ENCODE measurements at places on chromosomes 3 and 15. TPM values are rescaled to one million over a fixed set of nuclear protein-coding genes. Genes with fewer than 3 reads are reported as not detected.
A peak's percentile ranks its signal among the peaks of the same experiment; 100 is the strongest.

DNA sequence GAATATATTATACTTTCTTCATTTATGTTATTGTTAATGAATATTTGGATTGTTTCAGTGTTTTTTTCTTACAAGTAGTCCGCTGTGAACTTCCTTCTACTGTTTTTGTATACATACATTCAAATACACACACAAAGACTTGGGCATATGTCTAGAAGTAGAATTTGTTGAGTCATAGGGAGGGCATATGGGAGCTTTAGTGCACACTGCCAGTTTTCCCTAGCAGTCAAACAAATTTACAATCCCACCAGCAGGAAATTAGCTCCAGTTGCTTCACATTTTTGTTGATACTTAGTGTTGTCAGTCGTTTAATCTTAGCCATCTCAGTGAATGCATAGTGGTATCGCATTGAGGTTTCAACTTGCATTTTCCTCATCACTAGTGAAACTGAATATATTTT, 492.3 kb downstream of the DIPK2A start:
- DNase-seq = no peak

GRCh38 chr3:19171794-19172193, 23.5 kb downstream of the KCNH8 start:
- no peak for DNase-seq

GRCh38 chr3:71497367-71497897, 86.1 kb downstream of the FOXP1 start:
- DNase-seq = no peak

DNA sequence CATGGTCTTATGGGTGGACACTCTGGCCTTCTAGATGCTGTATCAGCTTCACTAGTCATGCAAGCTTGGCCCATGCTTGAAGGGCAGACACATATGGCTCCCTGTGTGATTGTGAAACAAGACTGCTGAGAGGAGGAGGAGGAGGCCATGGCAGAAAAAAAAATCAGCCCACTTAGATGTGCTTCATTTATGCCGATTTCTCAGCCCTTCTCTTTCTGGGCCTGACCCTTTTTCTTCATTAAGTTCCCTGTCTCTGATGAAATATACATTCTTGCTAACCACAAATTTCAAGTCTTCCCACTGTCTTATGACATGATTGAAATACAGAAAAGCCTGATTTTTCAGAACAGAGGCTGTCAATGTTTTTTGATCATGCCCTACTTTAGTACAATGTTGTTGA, 213.0 kb upstream of the FEZF2 start:
- DNase-seq = no peak

- no peak for DNase-seq
Observed at GRCh38 chr3:138457863-138458735, 23.7 kb downstream of the ESYT3 start.

GRCh38 chr3:172074586-172074985, 35.2 kb downstream of the FNDC3B start:
- no peak for DNase-seq

- no peak for DNase-seq
Observed at GRCh38 chr3:133520286-133520685, 53.2 kb upstream of the CDV3 start.

- DNase-seq = no peak
Observed at GRCh38 chr3:52438579-52439425, 6.1 kb downstream of the SEMA3G start.

- no peak for DNase-seq
Observed at GRCh38 chr3:127726894-127727293, 54.1 kb downstream of the ABTB1 start.

- peak; percentile 46 for DNase-seq
Observed at GRCh38 chr3:126245811-126246727, 65.7 kb upstream of the ALDH1L1 start.

GRCh38 chr15:73755946-73756345, 2.8 kb upstream of the INSYN1 start:
- no peak for DNase-seq

GRCh38 chr3:36379872-36380220, 458 bp upstream of the STAC start:
- DNase-seq = no peak

GRCh38 chr3:144744473-144744872, 772.9 kb downstream of the DIPK2A start:
- no peak for DNase-seq

GRCh38 chr3:58973796-58974195, 76.0 kb downstream of the CFAP20DC start:
- no peak for DNase-seq

- DNase-seq = no peak
Observed at GRCh38 chr15:96330064-96330449, 443 bp upstream of the NR2F2 start.

DNA sequence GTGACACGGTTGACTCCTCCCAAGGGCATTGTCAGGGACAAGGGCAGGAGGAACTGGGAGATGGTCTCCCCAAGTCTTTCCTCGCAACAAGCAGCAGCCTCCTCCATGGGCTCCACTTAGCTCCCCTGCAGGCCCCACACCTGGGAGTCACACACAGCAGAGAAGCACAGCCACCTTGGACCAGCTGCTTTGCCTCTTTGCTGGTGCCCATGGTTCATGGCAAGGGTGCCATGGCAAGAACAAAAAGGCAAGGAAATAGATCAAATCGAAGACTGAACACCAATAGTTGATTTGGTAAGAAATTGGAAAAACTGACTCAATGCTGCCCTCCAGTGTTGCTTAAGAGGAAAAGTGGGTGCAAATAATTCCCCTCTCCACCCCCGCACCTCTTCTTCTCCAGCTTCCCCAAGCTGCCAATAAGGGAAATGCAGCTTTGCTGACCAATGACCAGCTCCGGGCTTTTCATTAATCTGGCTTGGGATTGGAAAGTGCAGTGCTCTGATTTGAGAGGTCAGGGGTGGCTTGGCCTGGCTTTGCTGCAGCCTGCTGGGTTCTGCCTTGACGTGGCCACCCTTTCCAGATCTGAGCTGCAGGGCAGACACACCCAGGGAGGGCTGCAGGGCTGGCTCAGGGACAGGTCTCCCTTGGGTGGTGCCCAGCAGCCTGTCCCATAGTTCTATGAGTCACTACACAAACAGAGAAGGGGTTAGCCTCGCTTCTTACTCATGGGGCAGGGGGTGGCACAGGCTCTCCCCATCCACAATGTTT, 162.0 kb downstream of the KLF13 start:
- peak; percentile 81 for DNase-seq

DNA sequence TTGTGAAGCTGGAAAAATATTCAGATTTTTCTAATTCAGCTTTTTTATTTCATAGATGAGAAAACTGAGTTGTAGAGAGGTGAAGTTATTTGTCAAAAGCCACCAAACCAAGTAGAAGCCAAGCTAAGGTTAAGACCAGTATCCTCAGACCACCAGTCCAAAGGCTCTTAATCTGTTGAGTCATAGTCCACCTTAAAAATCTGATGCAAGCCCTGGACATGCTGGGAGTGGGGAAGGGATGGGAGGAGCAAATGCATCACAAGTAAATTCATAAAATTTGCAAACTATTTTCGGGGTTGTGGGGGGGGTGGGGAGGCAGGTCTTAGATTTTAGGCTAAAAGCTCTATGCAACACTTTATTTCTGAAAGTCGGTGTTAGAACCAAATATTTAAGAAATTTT, 307.7 kb upstream of the SEMA6D start:
- DNase-seq = no peak

- DNase-seq = no peak
Observed at GRCh38 chr15:93603550-93603949, 514.5 kb upstream of the RGMA start.

GRCh38 chr15:99154271-99154670, 49.4 kb downstream of the SYNM start:
- DNase-seq = no peak

DNA sequence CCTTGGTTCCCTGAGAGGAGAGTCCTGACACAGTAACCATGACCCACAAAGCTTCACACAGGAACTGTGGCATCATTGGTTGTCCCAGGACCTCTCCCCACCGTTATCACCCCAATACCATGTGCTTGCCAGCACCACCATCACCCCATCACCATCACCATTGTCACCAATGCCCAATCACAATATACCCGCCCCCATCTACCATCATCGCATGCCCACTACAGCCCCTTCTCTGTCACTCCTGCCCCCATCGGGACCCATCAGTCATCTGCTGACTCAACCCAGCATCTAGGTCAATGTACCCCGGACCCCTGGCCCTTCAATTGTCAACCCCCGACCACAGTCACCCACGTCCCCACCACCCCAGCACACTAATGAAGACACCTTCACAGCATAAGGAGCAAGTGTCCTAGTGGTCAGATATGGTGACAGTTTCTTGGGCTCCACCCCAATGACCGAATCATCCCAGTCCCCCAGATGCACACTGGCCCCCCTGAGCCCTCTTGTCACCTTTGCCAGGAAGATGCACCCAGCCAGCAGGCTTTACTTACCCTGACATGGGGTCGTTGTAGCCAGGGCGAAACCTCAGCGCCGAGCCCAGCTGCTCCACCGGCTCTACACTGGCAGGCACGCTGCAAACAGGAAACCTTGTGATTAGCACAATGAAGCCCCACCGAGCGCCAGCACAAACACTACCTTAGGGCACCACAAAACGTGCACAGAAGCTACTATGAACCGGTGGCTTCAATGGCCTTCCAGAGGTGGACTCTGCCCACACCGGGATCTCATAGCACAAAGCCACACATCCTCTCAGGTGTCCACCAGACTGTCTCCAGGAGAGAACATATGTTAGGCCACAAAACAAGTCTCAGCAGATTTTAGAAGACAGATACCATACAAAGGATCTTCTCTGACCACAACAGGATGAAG, 25.1 kb downstream of the SHISA5 start:
- no peak for DNase-seq

DNA sequence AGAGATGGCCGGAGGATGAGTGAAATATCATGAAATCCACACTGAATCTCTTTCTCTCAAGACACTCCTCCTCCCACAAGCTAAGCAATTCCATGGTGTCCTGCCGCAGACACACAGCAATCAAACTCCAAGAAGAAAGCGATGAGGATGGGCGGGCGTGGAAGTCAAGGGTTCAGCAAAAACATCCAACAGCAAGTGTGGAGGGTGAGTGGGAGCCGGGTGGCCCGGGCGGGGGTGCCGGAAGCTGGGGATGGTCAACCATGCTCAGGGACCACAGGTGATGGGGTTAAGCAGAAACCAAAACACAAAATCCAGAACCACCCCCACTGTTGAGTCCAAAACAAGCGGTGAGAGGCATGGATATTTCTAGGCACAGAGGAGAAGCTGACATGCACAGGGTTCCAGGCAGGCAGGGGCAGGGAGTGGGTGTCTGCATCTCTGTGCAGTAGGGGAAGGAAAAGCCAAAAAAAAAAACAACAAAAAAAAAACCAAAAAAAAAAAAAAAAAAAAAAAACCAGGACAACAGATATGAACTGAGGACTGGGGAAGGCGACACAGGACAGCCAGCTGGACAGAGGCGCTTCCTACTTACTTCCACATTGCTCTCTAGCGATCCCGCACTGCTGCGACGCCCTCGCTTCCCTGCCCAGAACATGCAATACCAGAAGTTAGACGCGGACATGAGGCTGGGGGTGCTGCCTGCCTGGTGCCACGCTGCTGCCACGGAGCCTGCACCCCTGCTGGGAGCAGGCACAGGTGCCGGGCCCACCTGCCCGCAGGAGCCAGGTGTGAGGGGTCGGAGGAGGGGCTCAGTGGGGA, 61.0 kb upstream of the RPL32 start:
- no peak for DNase-seq

DNA sequence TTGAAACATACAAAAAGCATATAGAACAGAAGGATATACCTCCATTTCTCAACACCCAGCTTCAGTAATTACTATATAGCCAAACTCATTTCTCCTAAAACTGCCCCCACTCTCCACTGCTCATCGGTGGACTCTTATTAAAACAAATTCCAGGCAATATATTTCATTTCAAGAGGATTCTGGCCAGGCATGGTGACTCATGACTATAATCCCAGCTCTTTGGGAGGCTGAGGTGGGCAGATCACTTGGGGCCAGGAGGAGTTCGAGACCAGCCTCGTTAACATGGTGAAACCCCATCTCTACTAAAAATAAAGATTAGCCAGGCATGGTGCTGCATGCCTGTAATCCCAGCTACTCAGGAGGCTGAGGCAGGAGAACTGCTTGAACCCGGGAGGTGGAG, 40.9 kb downstream of the SNX4 start:
- no peak for DNase-seq

- no peak for DNase-seq
Observed at GRCh38 chr15:100808691-100809090, 70.9 kb upstream of the ALDH1A3 start.

GRCh38 chr3:1230920-1231319, 138.1 kb downstream of the CNTN6 start:
- no peak for DNase-seq

DNA sequence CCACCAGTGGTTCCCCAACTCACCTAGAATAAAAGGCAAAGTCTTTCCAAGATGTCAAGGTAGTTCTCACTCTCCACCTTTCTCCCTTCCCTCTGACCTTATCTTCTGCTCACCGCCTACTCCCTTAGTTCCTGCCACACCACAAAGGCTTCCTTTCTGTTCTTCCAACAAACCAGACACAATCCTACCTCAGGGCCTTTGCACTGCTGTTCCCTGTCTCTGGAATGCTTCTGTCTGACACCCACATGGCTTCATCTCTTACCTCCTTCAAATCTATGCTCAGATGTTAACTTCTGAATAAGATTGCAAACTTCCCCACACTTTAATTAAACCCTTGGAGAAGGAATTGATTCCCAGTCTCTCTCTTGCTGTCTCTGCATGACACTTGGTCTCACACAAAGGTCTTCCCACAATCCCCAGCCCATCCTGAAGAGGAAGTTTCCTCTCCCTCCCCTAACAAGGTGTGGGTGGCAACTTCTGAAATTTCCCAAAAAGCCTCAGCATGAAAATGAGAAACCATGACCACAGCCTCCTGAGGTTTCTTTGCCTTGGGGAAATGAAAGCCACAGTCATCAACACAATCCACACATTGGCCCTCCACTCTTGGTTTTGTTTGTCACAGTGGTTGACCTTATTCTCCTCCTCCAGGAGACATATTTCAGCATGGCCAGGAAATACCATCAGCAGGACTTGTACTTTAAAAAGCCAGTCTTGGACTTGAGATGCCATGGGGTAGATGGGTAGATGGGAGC, 3.0 kb upstream of the RYK start:
- DNase-seq = no peak

GRCh38 chr3:182405759-182406158, 387.5 kb upstream of the ATP11B start:
- DNase-seq = no peak

Gene ZNF501
- 3.9 TPM for polyA plus RNA-seq

Gene DNAH1
- polyA plus RNA-seq = 1.9 TPM

Gene SLC22A13
- polyA plus RNA-seq = 0.19 TPM

Gene GABRG3
- not detected for polyA plus RNA-seq

Gene RPN1
- polyA plus RNA-seq = 403 TPM

Gene XYLB
- polyA plus RNA-seq = 4.0 TPM

Gene GPR87
- polyA plus RNA-seq = not detected

Gene CCDC54
- polyA plus RNA-seq = not detected

Gene SSUH2
- 0.12 TPM for polyA plus RNA-seq

Gene CCDC191
- polyA plus RNA-seq = 1.7 TPM

Gene TRPM1
- polyA plus RNA-seq = not detected

Gene ITIH3
- 0.86 TPM for polyA plus RNA-seq

All from AG04450 (cell line).